ENCODE measurements at places on chromosomes 6 and 20. TPM values are rescaled to one million over a fixed set of nuclear protein-coding genes. Genes with fewer than 3 reads are reported as not detected.

Gene AVP
- not detected for total RNA-seq

Gene RFX6
- total RNA-seq = not detected

Gene OR2H2
- total RNA-seq = not detected

Gene SLC32A1
- total RNA-seq = not detected

Gene FABP7
- not detected for total RNA-seq

Gene DZANK1
- 0.40 TPM for total RNA-seq

Gene HNF4A
- not detected for total RNA-seq

Gene GPSM3
- 6.2 TPM for total RNA-seq

Gene GPR6
- not detected for total RNA-seq

Gene DSP
- 19.2 TPM for total RNA-seq

Gene TRAPPC3L
- total RNA-seq = not detected

Gene NRN1
- 28.1 TPM for total RNA-seq

Gene ARMC12
- total RNA-seq = 0.40 TPM

Gene TFAP2A
- total RNA-seq = not detected

Gene GRIK2
- not detected for total RNA-seq

Gene FANCE
- 8.7 TPM for total RNA-seq

Gene HM13
- total RNA-seq = 31.6 TPM

DNA sequence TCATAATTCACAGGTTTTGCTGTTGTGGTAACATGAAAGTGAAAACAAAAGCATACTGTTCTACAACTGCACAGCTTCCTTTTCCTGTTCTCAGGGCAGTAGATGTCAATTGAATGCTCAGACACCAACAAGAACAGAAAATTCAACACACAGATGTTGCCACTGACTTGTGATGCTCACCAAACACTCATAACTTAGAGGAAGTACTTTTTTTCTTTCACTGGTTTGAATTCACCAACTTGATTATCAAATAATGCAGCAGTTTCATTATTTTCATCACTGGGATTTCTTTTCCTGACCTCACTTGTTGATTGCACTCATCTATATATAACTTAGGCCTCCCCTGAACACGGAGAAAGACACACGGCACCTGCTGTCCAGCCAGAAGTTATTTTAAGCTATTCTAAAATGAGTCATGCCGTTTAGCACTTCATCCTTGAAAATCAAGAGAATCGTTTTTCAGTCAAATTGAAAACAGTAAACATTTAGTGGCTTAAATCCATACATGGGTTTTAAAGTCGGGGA lies 949 bp downstream of the TXLNB start:
- DNase-seq = peak; percentile 95

GRCh38 chr6:73978330-73978729 lies 282.3 kb downstream of the CD109 start:
- DNase-seq = no peak

- no peak for DNase-seq
Observed at GRCh38 chr20:57244627-57245214, 21.7 kb downstream of the BMP7 start.

- DNase-seq = no peak
Observed at GRCh38 chr6:46882645-46883044, 39.1 kb downstream of the ADGRF5 start.

DNA sequence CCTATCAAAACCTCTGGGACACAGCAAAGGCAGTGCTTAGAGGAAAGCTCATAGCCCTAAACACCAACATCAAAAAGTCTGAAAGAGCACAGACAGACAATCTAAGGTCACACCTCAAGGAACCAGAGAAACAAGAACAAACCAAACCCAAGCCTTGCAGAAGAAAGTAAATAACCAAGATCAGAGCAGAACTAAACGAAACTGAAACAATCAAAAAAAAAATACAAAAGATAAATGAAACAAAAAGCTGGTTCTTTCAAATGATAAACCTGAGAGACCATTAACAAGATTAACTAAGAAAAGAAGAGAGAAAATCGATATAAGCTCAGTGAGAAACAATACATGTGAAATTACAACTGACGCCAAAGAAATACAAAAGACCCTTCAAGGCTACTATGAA lies 34.8 kb upstream of the RUNX2 start:
- DNase-seq = no peak

GRCh38 chr6:29620630-29621029 lies 12.4 kb downstream of the GABBR1 start:
- DNase-seq = no peak

GRCh38 chr20:64023361-64024140 lies 12.4 kb upstream of the C20orf204 start:
- no peak for DNase-seq

GRCh38 chr6:12164508-12164770 lies 125.7 kb upstream of the EDN1 start:
- DNase-seq = no peak

GRCh38 chr6:136466777-136467176 lies 83.4 kb downstream of the MAP7 start:
- no peak for DNase-seq

- no peak for DNase-seq
Observed at GRCh38 chr6:27287751-27288135, 24.3 kb downstream of the POM121L2 start.

DNA sequence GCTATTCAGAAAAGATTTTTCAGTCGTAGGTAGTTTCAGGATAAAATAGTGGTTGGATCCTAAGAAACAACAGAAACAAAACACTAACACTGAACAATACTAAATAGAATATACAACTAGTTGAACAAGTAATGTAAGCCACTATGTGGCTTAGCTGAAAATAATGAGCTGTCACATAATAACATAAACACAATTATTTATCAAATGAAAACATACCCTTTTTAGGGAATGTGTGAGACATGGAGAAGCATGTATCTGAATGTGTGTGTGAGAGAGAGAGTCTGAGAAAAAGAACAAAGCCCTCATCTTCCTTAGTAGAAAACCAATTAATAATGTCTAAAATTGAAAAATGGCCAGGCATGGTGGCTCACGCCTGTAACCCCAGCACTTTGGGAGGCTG lies 122.6 kb upstream of the LOC128125822 start:
- DNase-seq = no peak

DNA sequence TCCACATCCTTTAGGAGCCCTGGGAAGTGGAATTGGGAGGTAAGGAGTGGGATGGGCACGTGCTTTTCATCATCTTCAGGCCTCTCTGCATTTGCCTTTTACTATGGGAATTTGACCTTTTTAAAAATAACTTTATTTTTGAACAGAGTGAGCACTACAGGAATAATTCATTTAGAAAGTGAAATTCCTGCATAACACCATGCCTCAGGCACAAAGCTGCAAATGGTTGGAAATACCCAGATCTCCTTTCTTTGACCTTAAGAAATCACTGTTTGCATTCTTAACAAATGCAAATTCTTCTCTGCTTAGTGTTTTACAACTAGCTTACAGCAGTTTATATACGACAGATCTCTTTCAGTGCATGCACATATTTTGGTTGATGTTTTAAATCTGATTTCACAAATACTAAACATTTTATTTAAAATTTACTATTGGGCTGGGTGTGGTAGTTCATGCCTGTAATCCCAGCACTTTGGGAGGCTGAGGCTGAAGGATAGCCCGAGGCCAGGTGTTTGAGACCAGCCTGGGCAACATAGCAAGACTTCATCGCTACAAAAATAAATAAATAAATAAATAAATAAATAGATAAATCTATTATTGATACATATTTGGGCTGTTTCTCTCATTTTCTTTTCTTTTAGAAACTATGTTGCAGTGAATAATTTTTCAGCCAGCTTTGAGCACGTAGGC lies 24.5 kb downstream of the CST8 start:
- DNase-seq = no peak

- DNase-seq = no peak
Observed at GRCh38 chr20:58893355-58894120, 41.0 kb downstream of the GNAS start.

- DNase-seq = no peak
Observed at GRCh38 chr20:9206486-9206885, 137.6 kb downstream of the PLCB4 start.

DNA sequence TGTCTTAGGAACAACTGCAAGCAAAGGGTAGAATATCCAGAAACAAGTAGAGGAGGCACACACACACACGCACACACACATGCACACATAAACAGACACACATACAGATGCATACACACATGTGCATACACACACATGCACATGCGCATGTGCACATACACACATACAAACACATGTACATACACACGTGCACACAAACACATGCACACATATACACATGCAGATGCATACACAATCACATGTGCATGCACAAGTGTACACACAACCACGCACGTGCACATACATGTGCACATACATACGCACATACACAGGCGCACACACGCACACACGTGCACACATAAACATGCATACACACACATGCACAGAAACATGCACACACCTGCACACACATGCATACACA lies 206.5 kb upstream of the OPRM1 start:
- no peak for DNase-seq

- peak; percentile 40 for DNase-seq
Observed at GRCh38 chr20:47551841-47552240, 50.2 kb downstream of the NCOA3 start.

DNA sequence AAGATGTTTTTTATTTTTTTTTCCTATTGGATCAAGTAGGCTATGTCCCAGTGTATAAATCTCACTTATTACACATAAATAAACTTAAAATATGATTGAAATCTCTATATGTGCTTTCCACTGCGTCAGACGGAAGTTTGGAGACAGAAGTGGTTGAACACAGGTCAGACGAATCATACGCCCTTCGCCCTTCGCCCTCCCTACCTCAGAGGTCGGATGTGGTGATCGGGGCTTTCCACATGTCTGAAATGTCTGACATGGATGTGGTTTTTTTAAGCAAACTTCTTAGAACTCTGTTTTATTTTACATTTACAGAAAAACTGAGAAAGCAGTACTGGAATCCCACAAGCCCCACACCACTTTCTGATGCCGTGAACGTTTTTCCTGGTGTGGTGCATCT lies 344.4 kb downstream of the THBS2 start:
- no peak for DNase-seq

GRCh38 chr6:41555326-41556300 lies 9.4 kb downstream of the FOXP4 start:
- no peak for DNase-seq

- peak; percentile 11 for DNase-seq
Observed at GRCh38 chr20:39019805-39020325, 57.7 kb downstream of the DHX35 start.

- DNase-seq = no peak
Observed at GRCh38 chr6:52788478-52788877, 15.1 kb downstream of the GSTA1 start.

- DNase-seq = no peak
Observed at GRCh38 chr20:34024723-34025351, 31.1 kb downstream of the RALY start.

GRCh38 chr6:153484056-153484455 lies 353.0 kb upstream of the RGS17 start:
- DNase-seq = no peak

DNA sequence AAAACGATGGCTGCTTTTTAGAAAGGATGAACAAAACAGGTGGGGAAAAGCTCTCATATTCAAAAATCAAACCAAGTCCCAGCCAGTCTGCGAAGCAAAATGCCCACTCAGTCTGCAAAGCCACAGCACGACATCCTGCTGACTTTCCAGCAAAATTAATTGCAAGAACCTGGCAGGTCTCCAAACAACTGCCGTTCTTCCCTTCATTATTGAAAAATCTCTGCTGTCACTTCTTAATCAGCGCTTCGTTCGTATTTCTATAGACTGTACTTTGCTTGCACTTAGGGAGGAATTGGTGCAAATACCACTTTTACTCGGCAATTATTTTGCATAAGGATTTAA lies 222.4 kb downstream of the CBLN4 start:
- DNase-seq = no peak

DNA sequence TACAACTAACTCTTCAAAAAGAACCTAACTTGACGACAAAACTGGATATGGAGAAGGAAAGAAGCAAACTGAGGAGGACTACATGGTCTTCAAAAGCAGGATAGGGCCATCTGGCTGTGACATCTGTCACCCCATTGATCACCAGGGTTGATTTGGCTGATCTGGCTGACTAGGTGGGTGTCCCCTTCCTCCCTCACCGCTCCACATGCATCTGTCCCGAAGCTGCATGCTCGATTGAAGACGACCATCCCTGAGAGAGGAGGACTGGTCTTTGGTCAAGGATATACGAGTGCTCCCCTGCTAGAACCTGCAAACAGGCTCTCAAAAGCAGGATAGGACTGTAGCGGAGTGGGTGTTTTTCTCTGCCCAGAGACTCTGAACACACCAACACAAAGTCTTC lies 21.7 kb downstream of the CPNE1 start:
- DNase-seq = no peak

- DNase-seq = no peak
Observed at GRCh38 chr6:12017263-12017662, 5.2 kb downstream of the HIVEP1 start.

DNA sequence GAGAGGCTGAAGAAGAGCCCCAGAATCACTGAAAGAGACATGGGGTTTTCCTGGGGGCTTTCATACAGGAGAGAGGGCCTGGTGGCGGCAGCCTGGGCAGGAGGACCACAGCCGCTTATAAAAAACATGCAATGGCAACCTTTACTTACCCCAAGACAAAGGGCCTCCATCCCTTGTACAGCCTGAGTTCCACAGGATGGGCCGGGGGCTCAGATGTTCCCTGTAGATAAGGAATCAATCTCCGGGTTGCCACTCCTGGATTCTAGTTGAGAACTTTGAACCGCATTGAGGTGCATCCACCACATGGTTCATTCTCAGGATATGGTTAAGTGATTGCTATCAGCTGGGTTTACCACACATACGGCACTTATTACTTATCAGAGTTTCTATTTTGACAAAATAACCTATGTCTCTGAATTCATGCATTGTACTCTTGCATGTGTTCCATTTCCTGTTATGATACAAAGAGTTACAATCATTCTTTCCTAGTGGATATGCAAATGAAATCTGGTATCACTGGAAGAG lies 677.6 kb downstream of the KIF16B start:
- peak; percentile 68 for DNase-seq

DNA sequence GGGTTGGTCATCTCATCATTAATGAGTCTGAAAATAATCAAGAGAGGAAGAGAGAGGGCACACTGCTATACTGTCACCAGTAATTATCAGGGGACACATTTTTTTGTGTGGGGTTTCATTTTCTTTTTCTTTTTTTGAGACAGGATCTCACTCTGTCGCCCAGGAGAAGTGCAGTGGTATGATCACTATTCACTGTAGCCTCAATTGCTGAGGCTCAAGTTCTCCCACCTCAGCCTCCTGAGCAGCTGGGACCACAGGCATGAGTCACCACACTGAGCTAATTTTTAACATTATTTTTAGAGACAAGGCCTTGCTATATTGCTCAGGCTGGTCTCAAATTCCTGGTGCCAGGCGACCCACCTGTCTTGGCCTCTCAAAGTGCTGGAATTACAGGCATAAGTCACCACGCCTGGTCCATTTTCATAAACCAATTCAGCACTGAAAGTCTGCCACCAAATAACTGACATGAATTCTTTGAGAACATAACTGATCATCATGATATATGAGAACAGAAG lies 43.3 kb downstream of the EPHA7 start:
- DNase-seq = no peak

- DNase-seq = peak; percentile 75
Observed at GRCh38 chr20:41279546-41280225, 37.8 kb downstream of the ZHX3 start.

DNA sequence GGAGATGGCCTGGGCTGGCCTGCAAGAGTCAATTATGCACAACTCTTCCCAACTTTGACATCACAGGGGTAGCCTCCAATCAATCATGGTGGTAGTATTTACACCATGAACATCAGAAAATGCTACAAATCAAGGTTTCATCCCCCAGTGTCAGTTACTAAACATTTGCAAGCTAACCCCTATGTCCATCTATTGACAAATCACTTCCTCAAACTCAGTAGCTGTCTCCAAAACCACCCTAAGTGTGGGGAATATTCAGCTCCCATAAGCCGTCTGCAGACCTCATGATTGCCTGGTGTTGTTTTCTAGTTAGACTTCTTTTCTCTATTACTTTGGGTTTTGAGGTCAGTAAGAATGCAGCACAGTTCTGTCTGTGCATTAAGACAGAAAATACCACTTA lies 200.8 kb upstream of the RIN2 start:
- DNase-seq = no peak
